ENCODE measurements at places on chromosomes 2 and 18.

- DNase-seq = no peak
These were observed 1535.7 kb downstream of the LRP1B start for GRCh38 chr2:140595107-140595506.

DNA sequence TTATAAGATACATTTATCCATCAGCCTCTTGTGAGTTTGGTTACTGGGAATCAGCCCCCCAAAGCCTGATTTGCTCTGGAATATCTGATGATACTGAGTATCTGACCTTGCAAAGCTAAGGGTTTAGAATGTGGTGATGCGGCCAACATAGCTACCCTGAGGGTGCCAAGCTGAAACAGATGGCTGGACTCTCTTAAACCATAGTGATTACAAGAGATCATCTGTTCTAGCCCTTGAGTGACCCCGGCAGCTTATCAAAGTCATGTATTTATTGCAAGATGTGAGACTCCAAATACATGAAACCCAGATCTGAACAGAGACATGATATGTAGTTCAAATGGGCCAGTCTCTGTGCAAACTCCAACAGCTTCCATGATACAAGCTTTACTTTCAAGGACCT, 78.2 kb upstream of the CABLES1 start:
- no peak for DNase-seq

- no peak for DNase-seq
These were observed 29.3 kb upstream of the MMADHC start for GRCh38 chr2:149616681-149617456.

DNA sequence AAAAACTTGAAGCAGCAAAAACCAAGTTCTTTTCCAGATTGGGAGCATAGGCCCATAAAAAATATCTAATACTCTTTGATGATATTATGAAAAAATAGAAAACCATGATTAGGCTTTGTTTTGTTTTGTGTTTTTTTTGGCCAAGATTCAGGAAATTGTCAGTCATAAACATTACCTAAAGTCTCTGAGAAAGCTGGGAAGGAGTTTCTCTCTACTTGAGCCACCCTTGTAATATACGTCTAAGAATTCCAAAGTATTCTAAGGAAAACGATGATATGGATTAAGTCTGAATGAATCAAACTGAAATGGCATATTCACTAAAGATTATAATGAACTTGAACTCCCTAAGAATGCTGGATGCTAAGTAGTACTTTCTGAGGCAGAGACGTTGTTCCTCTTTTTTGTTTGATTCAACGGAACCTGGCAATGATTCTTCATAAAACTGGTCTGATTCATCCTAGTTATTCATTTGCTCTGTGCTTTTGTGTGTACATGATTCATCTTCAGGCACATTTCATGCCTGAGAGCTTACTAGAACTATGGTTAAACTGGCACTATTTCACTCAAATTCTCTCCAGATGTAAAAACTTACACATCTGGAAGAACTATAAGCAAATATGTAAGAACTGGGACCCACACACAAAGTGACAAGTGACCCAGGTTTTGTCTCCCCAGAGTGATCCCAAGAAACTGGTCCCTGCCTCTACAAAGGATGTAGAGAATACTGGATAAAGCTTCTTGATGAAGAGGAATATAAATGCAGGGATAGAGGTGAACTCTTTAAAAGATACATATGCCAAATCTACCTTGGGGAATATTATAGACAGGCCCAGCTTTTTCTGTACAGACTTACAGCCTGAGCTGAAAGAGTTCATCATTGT, 159.7 kb downstream of the DOCK10 start:
- DNase-seq = no peak

- DNase-seq = no peak
These were observed 58.1 kb downstream of the ASB1 start for GRCh38 chr2:238484522-238485452.

GRCh38 chr2:17303054-17303453, 215.2 kb downstream of the RAD51AP2 start:
- DNase-seq = no peak

- DNase-seq = no peak
These were observed 38.5 kb downstream of the COL4A4 start for GRCh38 chr2:227125506-227125905.

GRCh38 chr2:136251885-136252585, 134.1 kb upstream of the CXCR4 start:
- no peak for DNase-seq

DNA sequence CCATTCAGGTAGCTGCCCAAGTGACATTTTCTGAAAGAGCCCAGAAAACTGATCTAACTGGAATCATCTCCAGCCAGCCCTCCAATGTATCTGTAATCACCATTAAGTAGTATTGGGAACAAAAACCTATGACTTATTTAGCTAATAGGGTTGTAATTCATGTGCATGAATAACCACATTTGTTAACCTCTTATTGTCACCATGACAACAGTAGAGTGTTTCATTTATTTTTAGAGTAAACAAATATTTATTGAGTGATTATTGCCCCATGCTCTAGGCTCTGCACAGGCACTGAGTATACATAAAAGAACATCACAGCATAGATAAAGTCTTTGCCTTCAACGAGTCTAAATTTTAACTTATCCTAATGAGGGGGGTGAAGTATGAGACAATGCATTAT, 265.4 kb upstream of the UBE2E3 start:
- DNase-seq = no peak

- no peak for DNase-seq
These were observed 57.8 kb upstream of the FAM237A start for GRCh38 chr2:206584323-206585116.

DNA sequence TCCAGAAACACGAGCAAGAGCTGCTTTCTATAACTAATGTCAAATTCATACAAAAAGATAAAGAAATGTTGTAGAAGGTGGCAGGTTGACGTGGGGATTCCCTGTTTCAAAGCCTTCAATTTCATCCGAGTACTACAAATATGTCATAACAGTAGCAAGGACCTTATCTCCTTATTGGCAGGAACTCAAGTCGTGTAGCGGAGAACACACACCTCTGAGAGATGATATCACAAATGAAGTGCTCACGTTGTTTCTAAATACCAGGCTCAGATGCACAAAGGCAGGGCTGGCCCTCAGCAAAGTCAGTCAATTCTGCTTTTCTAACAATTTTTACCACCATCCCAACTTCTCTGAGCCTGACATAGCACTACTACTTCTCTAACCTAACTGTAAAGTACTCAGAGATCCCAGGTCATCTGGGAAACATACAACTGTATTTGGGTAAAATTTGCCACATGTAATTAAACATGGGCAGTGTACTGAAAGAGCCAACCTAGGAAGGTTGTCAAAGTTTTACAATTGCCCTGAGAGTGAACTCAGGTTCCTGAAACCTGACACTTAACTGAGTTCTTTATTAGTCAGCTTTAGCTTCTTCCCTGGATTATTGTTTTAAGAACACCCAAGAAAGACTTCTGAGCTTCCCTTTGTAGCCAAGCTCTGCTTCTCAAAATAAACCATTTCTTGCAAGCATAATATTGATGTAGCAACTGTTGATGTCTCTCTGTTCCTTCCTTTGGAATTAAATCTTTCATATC, 813.7 kb upstream of the ACVR2A start:
- no peak for DNase-seq

GRCh38 chr2:71637168-71637567, 183.8 kb downstream of the DYSF start:
- no peak for DNase-seq

- DNase-seq = no peak
These were observed 244.6 kb upstream of the NT5C1B start for GRCh38 chr2:18833941-18834340.
